Osteoblast (primary cell): ENCODE measurements at places on chromosomes 7 and 10. TPM values are rescaled to one million over a fixed set of nuclear protein-coding genes. Genes with fewer than 3 reads are reported as not detected.

Gene KBTBD2
- 39.5 and 47.0 TPM in 2 replicates for total RNA-seq

Gene CHAT
- not detected in 2 replicates for total RNA-seq

Gene PRLHR
- not detected in 2 replicates for total RNA-seq

Gene TUBB8
- total RNA-seq = not detected in 2 replicates

Gene ASIC3
- total RNA-seq = under 0.01 and 0.29 TPM in 2 replicates
